Substantia nigra (tissue), 51 donors: ENCODE measurements at places on chromosomes 1 and 21.

DNA sequence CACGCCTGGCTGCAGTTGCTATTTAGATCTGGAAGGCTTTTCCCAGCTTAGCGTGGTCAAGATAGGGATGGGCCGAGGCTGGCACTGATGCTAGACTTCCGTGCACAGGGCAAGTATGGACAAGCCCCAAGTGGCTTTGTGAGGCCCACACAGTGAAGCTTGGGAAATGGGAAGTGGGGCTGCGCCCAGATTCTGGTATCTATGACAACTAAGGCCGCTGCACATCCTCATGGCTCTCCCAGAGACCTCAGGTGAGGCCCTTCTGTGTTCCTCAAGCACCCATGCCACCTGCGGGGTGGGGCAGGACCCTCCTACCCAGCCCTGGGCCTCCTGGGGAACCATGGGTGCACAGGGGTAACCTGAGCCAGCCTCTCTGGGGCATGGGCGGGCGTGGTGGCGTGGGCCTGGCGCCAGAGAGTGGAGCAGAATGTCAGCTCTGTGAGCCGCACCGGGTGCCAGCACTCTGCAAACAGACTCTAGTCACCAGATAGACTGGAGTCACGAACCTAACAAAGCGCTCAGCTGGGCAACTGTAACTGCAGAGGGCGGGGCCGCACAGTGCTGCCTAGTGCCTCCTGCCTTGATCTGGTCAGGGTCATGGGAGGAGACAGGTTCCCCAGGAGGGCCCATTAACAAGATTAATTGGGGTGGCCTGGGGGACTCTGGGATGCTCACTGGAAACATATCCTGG lies 46.4 kb downstream of the ELF3 start:
- DNase-seq: no peak

GRCh38 chr1:197781968-197782721 lies 6.9 kb upstream of the DENND1B start:
- no peak for DNase-seq

DNA sequence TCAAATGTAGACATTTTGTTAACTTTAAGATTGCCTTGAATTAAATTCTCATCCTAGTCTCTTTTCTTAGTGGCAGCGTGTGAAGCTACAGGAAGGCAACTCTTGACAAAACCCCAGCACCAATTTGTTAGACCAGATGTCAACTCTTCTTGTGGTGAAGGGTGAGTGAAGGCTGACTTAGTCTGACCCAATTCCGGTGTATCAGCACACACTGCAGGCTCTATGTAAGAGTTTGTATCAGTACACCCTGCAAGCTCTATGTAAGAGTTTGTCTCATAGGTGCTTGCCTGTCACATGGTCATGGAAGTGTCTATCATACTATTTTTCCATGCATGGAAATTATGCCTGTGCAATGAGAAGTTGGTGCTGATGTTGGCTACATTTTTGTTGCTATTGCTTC lies 16.8 kb downstream of the CR2 start:
- DNase-seq: no peak

GRCh38 chr1:234230414-234230862 lies 142.8 kb upstream of the COA6 start:
- DNase-seq: no peak

DNA sequence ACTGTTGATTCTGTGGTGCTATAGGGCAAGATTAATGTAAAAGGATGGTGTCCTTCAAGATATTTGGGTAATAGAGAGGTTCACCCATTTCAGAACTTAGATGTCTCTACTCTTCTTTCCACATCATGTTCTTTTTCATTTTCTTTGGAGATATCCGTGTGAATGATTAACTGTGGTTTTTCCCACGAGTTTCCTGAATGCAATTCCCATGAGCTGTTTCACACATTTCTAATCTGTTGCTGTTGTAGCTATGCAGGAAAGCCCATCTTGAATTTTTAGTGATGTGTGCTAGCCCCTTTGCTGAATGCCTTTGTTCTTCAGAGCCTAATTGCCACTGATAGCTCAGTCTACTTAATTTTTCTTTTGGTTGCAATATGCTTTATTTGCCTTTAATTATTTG lies 27.6 kb downstream of the SNX27 start:
- no peak for DNase-seq

- no peak for DNase-seq
Measured at GRCh38 chr1:167599957-167600581, 30.0 kb upstream of the RCSD1 start.

DNA sequence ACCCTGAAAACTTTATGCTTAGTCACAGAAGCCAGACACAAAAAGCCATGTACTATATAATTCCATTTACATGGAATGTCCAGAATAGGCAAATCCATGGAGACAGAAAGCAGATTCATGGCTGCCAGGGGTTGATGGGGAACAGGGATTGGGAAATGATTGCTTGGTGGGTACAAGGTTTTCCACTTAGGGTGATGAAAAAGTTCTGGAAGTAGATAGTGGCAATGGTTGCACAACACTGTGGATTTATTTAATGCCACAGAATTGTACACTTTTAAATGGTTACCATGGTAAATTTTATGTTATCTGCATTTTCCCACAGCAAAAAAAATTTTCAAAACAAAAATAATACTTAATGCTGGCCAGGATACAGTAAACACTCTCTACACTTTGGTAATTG lies 40.6 kb downstream of the ENAH start:
- no peak for DNase-seq

- DNase-seq: no peak
Measured at GRCh38 chr21:42107177-42107880, 36.2 kb downstream of the UMODL1 start.

GRCh38 chr1:25683731-25684130 lies 67.1 kb downstream of the MAN1C1 start:
- no peak for DNase-seq

DNA sequence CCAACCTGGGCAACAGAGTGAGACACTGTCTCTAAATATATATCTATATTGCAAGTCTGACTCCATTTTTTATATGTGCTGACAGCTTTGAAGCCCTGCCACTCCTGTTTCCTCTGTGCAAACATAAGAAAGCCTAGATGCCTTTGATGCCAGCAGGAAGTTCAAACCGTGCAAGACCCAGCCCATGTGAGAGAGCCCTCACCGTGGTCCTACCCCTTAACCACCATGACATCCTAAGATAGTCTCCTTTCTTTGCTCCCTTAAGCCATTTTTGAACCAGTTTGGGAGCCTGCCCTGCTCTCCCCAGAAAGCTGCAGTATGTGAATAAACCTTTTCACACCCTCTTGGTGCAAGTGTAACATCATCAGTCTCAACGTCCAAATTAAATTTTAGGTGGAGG lies 3.7 kb upstream of the DIPK1A start:
- DNase-seq: no peak

DNA sequence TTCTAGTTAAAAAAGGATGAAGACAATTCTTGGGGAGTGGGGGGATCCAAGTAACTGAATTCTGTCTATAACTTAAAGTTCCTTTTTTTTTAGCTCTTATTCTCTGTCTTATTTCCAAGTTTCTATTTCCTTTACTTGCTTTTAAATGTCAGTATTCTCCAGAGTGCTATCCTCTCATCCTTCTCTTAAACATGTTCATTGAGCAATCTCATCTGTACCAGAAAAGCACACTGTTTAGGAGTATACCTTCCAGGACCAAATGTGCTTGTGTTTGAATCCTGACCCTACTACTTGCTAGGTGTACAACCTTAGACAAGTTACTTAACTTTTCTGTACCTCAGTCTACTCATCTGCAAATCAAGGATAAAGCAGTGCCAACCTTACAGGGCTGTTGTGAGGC lies 50.1 kb downstream of the AKT3 start:
- DNase-seq: no peak
